Coronary artery (tissue), 2 donors: ENCODE measurements at places on chromosomes 1 and 21.
A peak's percentile ranks its signal among the peaks of the same experiment; 100 is the strongest.

DNA sequence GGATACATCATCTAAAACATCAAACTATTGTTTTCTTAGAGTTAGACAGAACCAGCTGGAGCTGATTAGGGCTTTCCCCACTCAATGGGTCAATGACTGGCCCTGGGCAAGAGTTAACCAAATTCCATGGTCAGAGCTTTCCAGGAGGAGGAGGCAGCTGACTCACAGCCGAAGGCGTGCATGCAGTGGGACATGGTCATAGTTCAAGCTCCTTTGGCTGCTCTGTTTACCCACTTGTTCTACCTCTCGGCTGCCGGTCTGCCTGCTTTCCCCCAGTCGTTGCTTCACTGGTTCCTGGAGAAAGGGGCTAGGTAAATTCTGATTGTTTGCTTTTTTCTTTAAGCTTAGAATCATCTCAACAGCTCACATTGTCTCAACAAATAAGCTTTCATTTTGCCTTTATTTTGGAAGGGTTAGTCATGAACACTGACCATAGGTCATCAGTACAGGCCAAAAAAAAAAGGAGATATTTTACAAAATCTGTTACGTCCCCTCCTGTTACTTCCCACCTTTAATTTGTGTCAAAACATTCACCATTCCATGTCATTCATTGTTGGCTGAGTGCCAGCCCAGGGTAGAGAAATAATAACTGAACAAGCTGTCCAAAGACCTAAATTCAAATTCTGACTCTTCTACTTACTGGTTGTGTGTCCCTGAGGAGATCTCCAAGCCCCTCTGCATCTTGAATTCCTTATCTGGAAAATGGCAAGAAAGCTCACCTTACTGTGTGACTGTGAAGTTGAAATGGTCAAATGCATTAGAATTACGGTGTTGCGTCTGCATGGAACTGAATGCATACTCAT lies 12.0 kb downstream of the MAB21L3 start:
- no peak for DNase-seq

DNA sequence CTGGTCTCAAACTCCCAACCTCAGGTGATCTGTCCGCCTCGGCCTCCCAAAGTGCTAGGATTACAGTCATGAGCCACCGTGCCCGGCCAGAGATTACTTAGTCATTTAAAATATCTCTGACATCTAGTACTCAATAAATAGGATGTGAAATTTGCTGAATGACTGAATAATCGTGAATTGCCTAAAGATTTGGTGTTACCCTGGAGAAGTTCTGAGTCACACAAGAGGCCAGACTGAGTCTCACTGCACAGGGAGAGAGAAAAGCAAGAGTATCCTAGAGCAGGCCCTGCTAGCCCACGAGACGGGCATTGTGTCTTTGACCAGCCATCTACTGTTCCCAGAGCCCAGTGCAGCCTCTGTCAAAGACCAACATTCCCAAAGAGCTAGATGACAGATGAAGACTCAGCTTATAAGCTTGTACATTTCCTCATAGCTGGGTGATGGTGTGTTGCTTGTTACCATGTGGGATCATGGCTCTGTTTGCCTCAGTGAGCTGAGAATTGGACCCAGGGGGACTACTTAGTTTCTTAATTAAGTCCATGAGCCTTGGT lies 5.6 kb upstream of the EIF4G3 start:
- no peak for DNase-seq

- DNase-seq, result no peak
Measured at GRCh38 chr1:1680031-1680911, 12.3 kb downstream of the SLC35E2B start.

DNA sequence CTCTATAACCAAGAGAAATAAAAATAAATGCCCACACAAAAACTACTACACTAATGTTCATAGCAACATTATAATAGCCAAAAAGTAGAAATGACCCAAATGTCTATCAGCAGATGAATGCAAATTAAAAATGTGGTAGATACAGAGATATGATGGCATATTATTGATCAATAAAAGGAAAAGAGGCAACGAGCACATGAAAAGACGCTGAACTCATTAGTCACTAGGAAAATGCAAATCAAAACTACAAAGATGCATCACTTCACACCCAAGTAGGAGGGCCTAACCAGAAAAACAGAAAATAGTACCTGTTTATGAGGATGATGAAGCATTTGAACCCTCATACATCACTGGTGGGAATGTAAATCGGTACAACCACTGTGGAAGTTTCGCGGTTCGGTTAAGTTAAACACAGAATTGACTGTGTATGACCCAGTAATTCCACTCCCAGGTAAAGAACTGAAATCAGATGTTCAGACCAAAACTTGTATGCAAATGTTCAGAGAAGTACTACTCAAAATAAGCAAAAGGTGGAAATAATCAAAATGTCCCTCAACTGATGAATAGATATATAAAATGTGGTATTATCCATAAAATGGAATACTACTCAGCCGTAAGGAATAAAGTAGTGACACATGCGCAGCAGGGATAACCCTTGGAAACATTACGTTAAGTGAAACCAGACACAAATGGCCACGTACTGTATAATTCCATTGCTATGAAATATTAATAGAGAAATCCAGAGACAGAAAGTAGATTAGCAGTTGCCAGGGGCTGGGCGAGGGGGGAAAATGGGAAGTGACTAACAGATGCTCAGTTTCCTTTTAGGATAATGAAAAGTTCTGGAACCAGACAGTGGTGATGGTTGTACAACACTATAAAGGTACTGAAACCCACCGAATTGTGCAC lies 3.1 kb downstream of the USP48 start:
- no peak for DNase-seq

DNA sequence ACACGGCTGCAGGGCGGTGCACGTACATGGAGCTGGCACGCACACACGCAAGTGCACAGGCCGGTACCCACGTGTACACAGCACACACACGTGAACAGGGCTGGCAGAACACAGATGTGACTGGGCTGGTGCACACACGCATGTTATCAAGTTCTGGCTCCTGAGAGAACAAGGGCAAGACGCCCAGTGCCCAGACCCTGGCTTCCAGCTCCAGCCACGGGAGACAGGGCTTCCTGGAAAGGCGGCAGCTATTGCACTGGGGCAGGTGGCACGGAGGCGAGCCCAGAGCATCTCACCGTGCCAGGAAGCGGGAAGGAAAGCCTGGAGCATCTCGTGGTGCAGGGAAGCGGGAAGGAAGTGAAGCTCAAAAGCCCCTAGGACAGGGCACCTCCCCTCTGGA lies 5.9 kb downstream of the SDF4 start:
- DNase-seq, result no peak

DNA sequence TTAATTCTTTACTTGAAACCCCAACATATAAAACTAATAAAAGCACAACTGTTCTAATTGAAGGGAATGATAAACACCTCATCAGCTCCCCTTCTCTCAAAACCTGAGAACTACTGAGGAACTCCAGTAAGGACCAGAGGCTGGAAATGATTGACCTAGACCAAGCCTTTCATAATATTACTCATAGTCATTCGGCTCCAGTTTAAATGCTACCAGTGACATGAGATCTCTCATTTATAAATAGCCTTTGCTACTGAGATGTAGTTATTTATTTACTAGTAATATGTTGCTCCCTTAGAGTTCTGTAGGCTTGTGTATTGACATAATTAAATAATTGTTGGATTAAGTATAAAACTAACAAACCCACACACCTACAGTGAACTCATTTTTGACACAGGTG lies 209.8 kb upstream of the PRMT6 start:
- DNase-seq, result no peak

DNA sequence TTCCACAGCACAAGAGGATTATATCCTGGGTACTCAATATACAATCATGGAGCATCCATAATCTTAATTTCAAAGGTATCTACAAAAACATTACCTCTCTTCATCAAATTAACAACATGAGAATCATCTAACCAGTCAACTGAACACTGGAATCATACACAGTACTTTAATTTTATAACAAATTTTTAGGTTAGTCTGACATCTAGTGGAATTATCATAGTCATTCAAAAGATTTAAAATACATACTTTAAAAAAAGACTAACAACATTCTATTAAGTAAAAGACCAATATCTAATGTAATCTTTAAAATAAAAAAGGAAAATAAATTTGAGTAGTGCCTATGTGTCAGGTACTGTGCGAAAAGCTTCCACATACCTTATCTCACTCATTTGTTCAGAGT lies 16.8 kb upstream of the SH3GLB1 start:
- no peak for DNase-seq

- no peak for DNase-seq
Measured at GRCh38 chr1:192805832-192806323, 3.0 kb upstream of the RGS2 start.

GRCh38 chr1:25462732-25463131 lies 32.0 kb downstream of the MACO1 start:
- DNase-seq, result no peak

GRCh38 chr1:9018333-9018732 lies 7.9 kb downstream of the SLC2A7 start:
- no peak for DNase-seq

DNA sequence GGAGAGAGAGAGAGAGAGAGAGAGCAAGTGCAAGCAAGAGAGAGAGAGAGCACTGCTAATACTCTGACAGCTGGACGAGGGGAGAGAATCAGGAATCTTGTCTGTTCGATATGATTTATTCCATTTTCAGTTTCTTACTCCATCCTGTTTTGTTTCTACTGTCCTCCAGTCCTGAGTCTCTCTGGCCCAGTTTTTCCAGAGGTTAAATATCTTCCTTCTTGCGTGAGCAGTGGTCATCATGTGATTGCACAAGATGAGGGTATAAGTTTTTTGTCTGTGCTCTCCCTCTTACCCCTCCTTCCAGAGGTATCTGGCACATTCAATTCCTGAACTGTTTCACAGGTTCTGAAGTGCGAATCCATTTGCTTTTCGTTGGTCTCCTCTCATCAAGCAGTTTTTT lies 16.8 kb downstream of the UBE2U start:
- DNase-seq, result no peak

DNA sequence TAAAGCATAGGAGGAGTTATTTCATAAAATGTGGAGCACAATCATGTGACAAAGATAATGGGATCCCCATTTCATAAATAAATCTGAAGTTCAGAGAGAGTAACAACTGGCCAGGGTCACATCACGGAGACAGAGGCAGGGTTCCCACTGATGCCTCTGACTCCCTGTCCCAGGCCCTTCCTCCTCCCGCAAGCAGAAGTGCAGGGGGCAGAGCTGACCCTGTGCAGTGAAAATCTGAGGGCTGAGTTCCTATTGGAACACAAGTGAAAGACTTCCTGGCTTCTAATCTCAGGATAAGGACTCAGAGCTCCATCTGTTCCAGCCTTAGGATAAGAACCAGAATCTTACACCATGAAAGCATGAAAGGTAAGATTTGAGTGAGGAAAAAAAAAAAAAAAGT lies 22.0 kb downstream of the SELL start:
- DNase-seq, result no peak

DNA sequence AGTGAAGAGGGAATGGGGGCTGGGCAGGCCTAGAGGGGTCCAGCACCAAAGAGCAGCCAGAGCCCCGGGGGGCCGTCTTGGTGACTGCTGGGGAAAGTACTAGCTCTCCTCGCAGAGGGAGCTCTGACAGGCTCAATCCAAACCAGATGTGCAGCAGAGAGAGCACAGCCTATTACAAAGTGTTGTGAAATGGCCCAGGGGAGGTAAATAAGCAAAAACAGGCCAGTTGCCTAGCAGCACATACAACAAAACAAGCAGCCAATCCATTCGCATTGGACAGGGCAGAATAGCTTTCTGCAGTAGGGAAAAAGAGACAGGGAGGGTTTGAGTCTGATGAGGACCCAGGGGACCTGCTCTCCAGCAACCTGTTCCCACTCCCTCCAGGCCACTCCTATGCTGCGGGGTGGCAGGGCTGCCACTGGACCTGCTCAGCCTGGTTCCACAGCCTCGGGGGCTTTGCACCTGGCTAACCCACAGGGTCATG lies 239.6 kb upstream of the FGGY start:
- DNase-seq, result peak; percentile 92

DNA sequence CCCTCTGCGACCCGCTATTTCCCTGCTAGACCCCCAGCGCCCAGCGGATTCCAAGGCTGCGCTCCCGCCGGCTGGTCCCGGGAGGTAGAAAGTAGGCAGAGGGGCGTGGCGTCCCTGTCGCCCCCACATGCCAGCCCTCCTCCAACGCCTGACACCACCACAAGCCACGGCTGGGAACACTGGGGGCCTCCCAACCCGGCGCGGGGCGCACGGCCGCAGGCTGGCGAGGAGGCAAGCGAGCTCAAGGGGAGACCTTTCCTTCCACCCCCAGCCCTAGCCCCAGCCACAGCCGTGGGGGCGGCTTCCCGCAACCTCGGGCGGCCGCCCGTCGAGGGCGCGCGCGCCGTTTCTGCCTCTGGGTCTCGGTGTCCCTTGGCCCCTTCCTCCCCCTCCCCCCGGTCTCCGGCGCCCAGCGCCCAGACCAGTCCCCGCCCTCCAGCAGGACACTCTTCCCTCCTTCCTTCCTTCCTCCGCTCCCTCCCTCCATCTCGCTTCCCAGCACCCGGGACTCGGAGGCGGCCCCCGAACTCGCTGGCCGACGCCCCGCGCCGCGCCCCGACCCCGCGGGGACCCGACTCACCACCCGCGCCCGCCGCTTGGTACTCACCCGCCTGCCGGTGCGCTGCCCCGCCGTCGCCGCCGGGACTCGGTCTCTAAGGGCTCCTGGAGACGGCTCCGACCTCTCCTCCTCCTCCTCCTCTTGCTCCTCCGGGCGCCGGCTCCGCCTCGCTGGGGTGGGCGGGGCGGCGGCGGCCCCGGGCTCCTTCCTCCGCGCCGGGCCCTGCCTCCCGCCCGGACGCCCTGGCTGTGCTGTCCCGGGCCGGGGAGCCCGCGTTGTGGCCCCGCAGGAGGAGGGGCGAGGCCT lies at the start of gene GNG12:
GNG12 (minus strand) TSS at position 731 of the 865 bp plus-strand sequence. CDS start 125,781 bp downstream, outside the sequence.
- peak; percentile 89 for DNase-seq

DNA sequence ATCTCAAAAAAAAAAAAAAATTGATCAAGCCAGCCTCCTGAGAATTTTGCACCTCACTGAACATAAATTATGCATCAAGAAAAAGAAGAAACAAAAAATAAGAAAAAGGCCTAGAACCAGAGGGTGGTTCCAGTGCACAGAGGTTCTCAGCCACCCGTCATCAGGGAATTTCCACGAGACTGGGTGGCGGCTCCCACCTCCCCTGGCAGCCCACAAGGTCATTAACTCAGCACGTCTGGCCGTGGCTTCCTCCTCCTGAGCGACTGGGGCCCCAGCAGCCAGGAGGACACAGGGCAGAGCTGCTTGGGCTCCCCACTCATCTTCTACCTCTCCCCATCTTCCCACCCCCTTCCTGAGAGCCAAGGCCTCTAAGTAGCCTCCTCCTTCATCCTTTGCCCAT lies 15.7 kb upstream of the TMEM51 start:
- DNase-seq, result no peak
